Stimulated activated naive CD8-positive, alpha-beta T cell treated with anti-CD3 and anti-CD28 coated beads, Interleukin-15, amount 100 ng/mL, for 72 hours (primary cell): ENCODE measurements at places on chromosomes 1 and 21.

DNA sequence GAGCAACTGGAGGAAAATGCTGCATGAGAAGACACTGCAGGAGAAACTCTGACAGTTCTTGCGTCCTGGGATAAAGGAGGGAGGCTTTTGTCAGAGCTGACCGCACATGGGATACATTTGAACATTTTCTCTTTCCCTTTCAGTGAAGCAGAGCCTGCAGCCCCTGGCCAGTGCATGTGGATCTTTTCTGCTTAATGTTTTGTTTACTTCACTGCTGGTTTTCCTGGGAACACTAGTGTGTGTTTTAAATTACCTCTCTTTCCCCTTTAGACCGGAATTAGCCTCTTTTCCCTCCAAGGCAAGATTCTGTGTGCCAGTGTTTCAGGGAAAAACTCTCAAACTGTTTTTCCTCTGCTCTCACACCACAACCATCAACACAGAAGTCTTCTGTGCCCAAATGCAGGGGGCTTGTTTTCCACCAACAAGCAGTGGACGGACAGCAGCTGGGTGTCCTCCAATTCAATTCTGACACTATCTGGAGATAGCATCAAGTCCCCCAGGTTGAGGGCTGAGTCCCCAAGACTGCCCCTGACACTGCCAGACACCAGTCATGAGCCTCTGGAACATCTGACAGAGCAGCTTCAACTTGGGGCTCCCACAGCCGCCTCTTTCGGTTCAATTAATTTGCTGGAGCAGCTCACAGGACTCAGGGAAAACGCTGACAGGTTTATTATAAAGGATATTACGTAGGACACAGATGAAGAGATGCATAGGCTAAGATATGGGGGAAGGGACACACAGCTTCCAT lies 136.2 kb downstream of the RHOU start:
- DNase-seq: no peak

GRCh38 chr1:162384116-162384515 lies 2.6 kb downstream of the C1orf226 start:
- no peak for DNase-seq

GRCh38 chr1:156140879-156141707 lies 12.3 kb upstream of the SEMA4A start:
- DNase-seq: peak; percentile 48

DNA sequence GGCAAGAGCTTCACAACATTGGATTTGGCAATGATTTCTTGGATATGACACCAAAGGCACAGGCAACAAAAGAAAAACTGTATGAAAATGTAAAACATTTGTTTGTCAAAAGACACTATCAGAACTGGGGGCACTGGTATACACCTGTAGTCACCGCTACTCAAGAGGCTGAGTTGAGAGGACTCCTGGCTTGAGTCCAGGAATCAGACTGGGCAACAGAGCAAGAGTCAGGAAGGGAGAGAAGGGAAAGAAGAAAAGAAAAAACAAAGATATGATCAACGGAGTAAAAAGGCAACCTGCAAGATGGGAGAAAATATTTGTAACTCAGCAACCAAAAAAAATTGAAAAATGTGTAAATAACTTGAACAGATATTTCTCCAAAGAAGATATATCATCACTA lies 6.0 kb upstream of the TUT4 start:
- no peak for DNase-seq

DNA sequence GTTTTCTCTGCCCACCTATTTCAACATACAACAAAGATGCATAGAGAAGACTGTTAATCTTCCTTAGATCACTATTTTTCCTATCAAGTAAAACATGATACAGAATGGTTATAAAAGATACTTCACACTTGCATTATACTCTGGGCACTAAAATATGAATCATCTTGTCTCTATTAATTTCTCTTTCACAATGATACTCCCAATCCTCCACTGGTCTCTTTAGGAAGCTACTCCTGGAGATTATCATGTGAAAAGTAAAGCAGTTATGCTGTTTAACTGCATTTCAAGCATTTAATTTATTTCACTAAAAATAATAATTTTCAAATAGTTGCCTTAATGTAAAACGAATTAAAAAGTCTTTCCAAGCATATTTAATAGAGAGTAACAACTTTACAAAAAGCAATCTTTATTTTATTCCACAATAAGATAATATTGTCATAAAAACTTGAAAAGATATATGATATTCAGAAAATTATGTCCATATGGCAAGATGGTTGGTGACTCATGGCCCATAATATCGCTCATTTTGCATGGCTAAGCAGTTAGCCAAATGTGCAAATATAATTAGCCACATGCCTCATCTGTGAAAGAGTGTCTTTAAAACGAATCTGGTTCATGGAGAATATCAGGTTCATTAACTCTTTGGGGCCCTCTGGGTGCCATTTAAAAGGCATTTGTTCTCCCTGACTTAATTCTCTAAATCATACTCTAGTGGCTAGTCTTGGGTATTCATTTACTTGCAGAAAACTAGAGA lies 1569.0 kb upstream of the B3GALT2 start:
- DNase-seq: no peak

- DNase-seq: no peak
These were observed 172.9 kb upstream of the HOOK1 start for GRCh38 chr1:59641836-59642235.

DNA sequence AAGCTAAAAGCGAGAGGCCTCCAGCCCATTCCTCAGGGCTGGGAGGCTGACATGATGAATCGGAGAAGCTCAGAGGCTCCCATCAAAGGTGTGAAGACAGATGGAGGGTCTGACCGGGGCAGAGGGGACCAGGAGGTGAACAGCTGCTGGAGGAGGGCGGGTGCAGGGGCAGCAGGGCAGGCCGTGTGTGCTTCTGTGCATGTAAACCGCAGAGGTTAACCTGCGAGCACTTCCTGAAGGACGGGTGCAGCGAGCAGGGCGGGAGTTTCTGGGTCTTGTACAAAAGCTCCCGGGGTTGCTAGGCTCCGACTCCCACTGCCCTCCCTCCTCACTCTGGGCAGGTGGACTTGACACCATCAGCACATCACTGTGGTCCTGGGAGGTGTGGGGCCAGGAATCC lies 75.2 kb downstream of the PAX7 start:
- no peak for DNase-seq

GRCh38 chr1:171173069-171173468 lies 12.0 kb upstream of the FMO2 start:
- no peak for DNase-seq

DNA sequence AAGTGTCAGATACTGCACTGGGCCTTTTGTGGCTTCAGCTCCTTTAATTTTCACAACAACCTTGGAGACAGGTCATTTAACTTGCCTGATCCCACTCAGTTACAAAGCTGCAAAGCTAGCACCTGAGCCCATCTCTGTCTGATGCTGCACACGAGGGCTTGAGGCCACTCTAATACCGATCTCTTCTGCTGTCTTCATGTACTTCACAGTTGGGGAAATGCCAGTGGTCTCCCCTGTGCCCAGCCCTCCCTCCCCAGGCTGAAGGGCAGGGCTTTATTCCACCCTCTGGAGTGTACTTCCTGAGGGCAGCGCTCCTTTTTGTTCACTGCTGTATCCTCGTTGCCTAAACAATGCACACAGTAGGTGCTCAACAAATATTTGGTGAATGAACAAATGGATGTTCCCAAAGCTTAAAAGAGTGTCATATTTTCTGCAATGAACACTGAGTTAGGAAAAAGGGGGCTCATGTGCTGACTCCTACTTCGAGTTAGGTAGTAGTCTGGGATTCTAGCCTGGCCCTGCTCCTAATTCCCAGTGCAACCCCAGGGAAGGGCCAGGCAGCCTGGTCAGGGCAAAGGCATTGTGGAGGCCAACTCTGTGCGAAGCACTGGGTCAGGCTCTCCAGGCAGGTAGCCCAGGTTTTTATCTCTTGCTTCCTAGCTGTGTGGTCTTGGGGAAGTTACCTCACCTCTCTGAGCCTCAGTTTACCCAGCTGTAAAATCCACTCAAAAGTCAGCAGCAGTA lies 1.1 kb downstream of the TMCO4 start:
- DNase-seq: no peak

DNA sequence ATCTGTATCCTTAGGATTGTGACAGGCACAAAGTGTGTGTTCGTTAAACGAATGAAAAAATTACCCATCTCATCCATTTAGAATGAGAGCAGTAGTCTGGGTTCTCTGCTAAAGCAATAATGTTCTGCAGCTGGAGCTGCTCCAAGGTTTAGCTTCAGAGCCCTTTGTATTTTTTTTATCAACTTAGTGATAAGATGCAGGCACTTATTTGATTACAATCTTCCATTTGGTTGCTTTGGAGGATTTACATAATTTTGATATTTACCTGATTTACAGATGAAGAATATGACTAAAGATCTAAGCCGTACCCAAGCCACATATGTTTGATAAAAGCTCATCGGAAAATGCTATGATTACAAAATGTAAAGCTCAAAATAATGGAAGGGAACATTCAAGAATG lies 201.2 kb downstream of the KCTD3 start:
- DNase-seq: no peak

DNA sequence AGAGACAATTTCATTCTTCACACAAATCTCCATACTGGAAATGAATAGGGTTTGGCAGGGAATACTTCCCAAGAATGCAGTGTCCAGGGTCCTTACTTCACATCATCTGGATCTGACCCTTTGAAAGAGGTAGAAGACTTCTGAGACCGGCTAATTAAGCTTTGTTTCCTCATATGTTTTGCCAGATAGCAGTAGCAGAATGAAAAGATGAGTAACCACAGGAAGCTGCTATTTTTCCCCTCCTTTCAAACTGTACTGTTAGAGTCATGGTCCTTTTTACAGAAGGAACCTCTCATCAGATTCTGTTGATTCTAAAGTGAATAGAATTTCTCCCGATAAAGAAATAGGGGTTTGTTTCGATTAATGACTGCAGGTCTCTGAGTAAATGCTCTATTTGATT lies 1.4 kb upstream of the OLFML3 start:
- DNase-seq: no peak

DNA sequence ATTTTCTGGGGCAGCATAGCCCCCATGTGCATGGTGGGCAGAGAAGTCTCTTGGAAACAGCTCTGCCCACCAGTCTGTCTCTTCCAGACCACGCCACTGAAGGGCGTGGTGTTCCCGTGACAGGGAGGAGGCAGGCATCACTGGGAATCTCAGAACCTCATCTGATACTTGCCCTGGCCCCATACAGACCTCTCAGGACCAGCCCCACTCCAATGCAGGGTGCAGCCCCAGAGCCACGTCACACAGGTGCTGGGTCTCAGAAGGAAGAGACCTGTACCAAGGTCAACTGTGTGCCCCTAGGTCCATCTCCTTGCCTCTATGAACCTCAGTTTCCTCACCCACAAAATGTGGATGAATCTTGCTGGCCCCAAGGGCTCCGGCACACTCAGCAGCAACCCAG lies 7.3 kb downstream of the RAP1GAP start:
- no peak for DNase-seq

GRCh38 chr1:22111620-22112019 lies 31.3 kb downstream of the WNT4 start:
- DNase-seq: no peak
